Anterior cingulate cortex (tissue), 58 donors: ENCODE measurements at places on chromosomes 3 and 15.

DNA sequence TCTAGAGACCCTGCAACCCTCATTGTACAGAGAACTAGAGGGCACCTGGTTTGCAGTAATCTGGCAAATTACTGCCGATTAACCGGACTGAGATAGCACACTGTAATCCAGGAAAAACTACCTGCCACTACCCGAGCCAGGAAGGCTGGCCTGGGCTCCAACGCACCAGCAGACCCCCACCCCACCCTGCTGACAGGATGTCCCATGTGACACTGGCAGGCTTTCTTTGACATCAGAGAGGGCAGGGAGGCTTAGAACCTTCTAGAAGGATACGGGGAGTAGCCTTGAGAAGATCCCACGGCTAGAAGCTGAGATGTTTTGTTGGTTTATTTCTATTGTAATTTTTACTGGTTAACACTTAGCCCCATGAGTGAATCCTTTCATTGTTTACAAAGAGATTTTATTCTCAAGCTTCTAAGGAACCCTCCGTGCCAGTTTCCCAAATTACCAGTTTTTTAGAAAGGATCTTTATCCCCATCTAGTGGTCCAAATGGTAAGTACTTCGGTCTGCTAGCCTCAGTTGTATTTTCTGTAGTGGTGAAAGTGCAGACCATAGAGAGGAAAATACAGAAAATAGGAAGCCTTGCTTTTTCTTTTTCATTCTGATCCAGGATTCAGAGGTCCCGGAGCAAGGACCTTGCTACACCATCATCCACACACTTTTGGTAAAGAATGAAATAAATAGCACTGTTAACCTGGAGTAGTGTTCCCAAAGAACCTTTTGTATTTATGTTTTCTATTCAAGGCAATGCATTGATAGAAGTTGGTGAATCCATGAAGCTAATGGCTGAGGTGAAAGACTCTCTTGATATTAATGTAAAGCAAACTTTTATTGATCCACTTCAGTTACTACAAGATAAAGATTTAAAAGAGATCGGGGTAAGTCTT lies 81.9 kb upstream of the ADAMTSL3 start:
- no peak for DNase-seq

DNA sequence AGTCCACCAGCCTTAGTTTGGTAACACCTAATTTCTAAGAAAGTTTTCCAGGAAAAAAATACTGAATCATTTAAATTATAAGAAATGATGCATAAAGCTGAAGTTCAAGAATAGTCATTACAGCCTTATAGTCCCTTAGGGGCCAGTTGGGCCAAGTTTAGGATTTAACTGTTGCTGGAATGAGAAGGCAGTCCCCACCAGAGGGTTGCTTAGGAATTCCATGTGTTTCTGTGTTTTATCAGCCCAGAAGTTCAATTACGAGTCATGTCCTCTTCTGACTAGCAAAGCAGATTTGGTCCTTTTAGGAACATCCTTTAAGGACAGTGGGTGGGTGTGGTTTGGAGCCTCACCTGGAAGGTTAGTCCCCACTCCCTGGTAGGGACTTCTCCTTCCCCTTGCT lies 57.0 kb upstream of the NR2E3 start:
- DNase-seq: no peak

DNA sequence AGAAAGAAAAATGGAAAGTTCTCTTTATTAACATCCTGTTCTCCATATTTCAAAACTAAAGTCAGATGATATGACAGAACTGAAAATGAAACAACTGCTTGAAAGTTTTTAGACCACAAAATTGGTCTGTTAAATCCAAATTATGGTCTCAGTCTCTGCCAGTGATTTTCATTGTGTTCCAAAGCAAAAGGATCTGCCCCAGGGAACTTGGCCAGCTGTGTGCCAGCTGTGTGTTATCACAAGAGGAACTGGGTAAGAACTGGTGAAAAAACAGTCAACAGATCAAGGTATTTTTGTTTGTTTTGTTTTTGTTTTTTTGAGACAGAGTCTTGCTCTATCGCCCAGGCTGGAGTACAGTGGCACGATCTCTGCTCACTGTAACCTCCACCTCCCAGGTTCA lies 323.3 kb downstream of the CTNNB1 start:
- DNase-seq: no peak

DNA sequence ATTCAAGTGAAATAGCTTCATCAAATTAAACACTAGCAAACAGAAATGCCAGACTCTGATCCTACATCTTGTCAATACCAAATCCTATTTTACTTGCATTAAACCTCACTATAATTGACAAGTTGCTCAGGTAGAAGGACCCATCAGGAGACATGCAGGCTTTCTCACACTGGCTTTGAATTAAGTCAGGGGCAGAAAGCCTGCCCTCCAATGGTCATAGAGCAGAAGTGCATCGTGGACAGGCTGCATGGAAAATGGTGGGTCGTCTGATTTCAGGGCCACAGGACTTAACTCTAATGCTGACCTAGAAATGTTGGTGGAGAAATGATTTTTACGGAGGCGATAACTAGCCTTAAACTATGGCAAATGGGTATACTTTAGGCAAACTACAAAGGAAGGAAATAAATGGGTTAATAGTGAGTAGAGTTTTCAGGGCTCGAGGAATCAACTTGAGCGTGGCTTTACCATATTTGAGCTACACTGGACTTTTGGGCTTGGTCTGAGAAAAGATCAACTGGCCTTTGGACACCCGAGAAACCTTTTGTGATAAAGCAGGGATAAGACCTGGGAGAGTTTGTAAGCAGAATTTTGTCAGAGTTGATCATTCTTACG lies 283.9 kb downstream of the GRM7 start:
- DNase-seq: no peak

DNA sequence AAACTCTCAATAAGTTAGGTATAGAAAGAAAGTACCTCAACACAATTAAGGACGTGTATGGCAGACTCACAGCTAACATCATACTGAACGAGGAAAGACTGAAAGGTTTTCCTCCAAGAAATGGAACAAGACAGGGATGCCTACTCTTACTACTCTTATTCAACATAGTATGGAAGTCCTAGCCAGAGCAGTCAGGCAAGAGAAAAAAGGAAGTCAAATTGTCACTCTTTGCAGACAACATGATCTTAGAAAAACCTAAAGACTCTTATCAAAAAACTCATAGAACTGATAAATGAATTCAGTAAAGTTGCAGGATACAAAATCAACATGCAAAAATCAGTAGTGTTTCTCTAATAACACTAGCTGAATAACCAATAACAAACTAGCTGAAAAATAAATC lies 96.0 kb downstream of the C3orf70 start:
- DNase-seq: no peak

DNA sequence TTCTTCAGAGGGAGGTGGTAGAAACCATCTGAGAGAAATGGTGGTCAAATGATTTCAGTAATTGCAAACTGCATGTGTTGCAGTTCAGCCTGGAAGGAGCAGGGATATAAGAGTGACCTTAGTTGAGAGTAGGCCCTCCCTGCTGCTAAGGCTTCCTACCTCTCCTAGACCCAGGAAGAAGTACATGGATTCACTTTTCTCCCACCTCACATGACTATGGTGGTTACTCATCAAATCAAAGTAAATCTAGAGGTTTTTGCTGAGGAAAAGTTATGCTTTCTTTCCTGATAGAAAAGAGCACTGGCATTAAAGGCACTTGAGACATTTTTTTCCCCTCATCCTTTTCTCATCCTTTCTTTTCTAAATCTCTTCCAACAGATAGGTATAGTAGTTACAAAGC lies 43.2 kb upstream of the LEKR1 start:
- no peak for DNase-seq

- DNase-seq: no peak
Observed at GRCh38 chr3:169848741-169849140, 21.0 kb downstream of the LRRC31 start.

GRCh38 chr3:56795829-56796185 lies 5.9 kb downstream of the ARHGEF3 start:
- DNase-seq: no peak
